Ecto neural progenitor cell (in vitro differentiated cells): ENCODE measurements at places on chromosomes 7 and 10.
A peak's percentile ranks its signal among the peaks of the same experiment; 100 is the strongest.

DNA sequence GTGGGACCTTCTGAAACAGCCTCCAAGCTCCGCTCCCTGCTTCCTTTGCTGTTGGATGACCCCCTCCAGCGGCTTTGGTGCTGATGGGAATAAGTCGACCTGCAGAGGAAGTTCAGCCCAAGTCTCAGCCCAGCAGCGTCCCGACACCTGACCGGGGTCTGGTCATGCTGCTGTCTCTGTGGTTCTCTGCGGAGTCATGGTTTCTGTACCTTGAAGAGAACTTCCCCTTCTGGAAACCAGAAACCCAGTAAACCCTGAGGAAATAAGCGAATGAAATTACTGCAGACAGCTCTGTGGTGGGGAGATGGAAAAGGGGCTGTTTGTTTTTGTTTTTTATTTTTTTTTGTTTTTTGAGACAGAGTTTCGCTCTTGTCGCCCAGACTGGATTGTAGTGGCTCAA, 18.3 kb upstream of the ZNF12 start:
- DNase-seq, result no peak

DNA sequence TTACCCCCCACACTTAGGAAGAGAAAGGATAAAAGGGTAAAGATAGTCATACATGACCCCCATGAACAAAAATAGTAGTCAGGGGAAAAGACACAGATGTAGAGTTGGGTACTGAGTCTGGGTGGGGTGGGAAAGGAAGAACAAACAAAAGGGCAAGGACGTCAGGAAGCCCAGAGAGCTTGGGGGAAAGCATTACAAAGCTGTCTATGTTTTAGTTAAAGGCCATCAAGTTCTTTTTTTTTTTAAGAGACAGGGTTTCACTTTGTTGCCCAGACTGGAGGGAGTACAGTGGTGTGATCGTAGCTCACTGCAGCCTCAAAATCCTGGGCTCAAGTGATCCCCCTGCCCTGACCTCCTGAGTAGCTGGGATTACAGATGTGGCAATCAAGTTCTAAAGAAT, 98.4 kb upstream of the PDLIM1 start:
- DNase-seq, result no peak

DNA sequence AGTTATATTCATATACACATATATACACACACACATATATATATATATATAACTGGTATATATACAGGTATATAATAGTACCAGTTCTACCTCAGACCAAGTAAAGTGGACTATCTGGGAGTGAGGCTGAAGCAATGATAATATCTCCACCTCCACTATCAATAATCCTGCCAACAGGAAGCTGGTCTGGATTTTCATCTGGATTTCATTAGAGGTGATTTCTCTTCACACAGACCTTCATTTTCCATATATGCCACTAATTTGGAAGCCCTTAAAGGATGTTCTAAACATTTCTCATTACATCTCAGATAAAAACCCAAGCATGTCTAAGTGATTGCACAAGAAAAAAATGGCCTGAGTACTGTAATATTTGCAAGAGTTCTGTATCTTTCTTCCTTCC, 1.7 kb upstream of the SLC35B4 start:
- no peak for DNase-seq

DNA sequence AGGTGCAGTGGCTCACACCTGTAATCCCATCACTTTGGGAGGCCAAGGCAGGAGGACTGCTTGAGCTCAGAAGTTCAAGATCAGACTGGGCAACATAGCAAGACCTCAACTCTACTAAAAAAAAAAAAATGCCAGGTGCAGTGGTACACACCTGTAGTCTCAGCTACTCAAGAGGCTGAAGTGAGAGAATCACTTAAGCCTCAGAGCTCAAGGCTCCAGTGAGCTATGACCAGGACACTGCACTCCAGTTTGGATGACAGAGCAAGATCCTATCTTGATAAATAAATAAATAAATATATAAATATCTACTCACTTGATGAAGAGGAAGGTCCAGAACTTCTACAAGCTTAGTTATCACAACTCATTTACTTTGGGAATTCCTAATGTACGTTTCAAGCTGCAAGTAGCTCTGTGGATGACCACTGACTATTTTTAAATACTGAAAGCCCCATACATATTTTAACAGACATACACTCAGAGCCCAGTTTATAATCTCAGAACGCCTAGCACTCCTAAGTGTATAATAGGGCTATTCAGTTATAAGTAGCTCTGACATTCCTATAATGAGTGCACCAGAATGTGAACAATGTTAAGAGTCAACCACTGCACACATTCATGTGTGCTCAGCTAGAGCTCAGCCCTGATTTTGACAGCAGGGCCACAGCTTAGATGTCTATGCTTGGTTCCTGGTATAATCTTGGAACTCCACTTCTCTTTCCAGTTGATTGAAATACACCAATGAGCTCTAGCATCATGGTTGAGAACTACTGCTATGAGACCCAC, 119.1 kb downstream of the CUBN start:
- DNase-seq, result no peak

DNA sequence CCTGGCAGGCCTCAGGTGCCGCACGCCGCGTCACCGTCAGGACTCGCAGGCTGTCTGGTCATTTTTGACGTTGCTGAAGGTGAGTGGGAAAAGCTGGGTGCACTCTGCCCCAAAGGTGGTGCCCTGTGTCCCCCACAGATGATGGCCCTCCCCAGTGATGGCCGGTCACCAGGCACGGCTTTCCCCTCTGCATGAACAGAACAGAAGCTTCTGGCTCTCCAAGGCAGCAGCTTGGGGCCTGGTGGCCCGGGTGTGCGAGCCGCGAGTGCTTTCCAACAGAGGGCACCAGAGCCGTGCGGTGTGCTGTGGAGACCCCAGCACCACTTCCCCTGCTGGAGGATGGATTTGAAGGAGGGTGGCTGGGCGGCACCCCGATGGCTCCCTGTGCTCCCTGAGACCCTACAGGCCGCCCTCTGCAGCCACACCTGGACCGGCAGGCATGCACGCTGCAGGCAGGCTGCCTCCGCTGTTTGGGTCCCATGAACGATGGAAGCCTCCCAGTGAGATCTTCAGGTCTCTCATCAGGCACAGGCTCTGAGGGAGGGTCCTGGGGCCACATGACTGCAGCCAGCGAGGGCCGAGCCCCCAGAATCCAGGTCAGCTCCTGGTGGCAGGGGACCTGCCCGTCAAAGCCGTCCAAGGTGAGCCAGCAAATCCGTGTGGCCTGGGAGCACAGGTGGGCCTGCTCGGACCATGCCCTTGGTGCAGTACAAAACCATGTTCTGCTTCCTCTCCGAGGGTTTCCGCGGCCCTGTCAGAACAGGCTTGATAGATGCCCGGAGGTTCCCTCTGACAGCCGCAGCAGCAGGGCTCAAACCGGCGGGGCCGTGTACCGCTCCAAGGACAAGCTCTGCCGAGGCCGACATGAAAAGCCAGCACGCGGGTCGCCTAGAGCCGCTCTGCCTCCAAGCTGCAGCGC, 195.4 kb downstream of the EBF3 start:
- peak; percentile 67 for DNase-seq

- peak; percentile 96 for DNase-seq
These were observed at the start of gene FGFR2 for GRCh38 chr10:121598263-121599249. Gene FGFR2 (minus strand): TSS chr10:121598444. CDS start chr10:121593817, 4,627 bp downstream.

DNA sequence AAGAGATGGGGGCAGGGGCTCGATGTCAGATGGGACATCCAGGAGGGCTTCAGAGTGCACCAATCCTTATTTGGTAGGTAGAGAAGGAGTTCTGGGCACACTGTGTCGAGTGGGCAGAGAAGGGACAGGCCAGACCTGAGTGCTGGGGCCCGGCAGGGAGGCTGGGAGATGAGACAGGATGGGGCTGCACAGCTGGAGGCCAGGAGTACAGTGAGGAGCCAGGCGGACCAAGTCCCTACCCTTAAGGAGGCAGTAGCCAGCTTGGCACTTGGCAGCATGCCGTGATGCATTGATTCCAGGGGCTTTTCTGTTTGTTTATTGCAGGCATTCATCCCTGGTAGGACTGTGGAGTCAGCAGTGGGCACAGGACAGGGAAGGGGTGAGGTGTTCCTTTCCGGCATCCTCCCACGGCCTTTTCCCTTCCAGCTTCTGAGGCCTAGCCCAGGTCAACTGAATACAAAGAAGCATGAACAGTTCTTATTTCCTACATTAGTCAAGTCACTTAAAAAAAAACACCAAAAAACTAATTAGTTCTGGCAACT, 168.8 kb upstream of the CDCA7L start:
- no peak for DNase-seq

DNA sequence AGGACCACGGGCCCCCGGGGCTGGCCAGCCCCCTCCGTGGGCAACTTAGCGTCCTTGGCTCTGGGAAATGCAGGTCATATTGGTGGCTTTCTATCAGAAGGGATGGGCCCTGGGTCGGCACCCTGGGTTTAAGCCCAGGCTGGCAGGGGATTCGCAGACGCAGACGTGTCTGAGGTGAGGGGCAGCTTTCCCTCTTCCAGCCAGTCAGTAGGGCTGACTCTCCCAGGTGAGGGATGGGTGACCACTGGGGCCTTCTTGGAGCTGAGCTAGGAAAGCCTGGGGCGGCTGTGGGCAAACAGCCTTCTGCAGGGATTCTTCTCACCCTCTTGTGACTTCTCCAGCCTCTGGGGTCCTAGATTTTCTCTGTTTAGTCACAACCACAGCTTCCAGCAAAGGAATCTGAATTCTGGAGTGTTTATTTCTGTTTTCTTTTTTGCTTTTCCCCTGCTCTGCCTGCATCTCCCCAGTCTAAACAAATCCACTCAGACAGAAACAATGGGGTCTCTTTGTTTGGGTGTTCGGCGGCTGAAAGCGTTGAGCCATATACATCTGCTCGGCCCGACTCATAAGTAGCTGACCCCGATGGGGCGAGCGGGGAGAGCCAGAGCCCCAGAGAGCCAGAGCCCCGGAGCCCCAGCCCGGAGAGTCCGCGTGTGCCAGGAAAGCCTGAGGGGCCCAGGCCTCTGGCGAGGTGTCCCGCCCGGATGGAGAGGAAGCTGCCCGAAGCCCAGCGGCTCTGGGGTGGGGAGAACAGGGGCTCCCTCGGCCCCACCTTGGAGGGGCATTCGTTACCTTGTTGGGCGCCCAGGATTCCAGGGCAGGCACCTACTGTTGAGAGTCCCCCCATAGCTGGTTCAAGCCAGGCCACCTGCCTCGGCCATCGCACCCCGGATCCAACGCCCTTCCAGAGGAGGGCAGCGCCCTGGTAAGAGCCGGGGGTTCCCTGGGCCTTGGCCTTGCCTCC, 2.0 kb downstream of the MNX1 start:
- peak; percentile 48 for DNase-seq

DNA sequence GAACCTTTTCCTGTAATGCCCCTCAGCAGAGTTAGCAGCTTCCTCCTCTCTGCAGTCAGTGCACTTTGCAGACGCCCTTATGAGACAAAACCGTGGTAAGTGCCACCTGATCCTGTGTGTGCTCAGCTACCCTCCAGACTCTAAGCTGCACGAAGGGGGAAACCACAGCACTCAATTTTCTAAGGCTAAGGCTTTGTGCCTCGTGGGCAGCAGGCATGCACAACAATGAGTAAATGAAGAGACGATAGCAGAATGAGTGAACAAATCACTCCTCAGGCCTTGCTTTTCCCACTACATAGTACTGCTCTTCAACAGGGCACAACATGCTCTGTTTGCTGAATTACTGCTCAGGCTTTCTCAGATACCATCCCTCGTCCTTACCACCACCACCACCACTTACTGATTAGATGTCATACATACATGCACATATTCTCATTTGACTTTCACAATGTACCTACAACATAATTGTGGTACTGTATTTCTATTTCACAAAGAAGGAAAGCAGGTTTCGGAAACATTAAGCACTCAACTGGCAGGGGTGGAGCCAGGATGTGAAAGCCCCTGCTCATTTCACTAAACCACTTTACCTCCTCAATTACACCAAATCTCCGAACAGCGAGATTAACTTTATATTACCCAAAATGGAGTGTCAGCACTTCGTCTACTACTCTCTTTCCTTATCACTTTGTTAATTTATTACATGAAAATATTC, 85.4 kb downstream of the ICA1 start:
- DNase-seq, result no peak

GRCh38 chr7:129780974-129781927, 169.7 kb downstream of the NRF1 start:
- peak; percentile 62 for DNase-seq

GRCh38 chr10:119153661-119154060, 11.9 kb downstream of the SFXN4 start:
- no peak for DNase-seq

DNA sequence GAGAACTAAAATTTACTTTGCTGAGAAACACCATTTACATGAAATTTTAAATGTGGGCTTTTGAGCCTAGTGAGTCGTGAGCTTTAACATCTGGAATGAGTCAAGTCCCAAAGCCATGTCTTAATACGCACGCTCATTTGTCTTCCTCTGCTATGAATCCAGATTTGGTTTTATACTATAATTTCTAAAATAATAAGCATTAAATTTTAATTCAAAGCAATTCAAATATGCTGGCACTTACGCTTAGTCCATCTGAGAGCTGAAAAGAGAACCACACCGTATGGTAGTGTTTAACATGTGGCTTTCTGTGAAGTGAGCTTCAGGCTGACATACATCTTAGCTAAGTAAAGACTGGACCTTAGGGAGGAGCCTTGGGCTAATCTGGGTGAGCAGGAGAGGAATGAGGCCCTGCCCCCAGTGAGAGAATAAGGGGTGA, 52.2 kb downstream of the CUBN start:
- no peak for DNase-seq

GRCh38 chr10:67520924-67521520, 175.0 kb downstream of the CTNNA3 start:
- no peak for DNase-seq

GRCh38 chr7:139985811-139986210, 76.9 kb downstream of the PARP12 start:
- no peak for DNase-seq

- DNase-seq, result no peak
These were observed 220.2 kb downstream of the ARHGAP12 start for GRCh38 chr10:31708474-31708873.
